ENCODE measurements at places on chromosomes 11 and 22.

- DNase-seq = no peak
These were observed 77.0 kb downstream of the RAB38 start for GRCh38 chr11:88098289-88098688.

DNA sequence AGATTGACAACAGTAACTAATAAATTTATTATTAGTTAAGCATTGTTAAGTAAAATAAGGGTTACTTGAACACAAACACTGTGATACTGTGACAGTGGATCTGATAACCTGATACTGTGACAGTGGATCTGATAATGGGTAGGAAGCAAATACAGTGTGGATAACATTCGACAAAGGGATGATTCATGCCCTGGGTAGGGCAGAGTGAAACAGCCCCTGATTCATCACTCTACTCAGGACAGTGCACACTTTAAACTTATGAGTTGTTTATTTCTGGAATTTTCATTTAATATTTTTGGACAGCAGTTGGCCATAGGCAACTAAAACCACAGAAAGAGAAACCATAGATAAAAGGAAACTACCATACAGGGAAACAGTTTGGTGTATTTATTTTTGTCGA lies 60.8 kb upstream of the CTSC start:
- no peak for DNase-seq

DNA sequence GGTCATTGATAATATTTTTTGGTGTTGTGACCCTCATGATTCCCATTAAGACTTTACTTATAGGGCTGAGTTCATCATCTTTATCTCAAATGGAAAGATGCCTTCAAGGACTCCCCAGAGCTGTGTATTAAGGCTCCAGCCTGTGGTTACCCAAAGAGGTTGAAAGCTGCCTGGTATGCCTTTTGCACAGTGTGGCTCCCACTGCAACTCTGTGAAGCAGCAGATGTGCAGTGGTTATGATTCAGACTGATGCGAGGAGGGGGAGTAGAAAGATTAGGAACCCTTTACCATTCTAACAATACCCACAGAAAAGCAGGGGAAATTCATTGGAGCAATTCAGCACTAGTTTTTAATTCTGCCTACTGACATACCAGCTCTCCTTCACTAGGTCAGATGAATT lies 560.0 kb downstream of the INSC start:
- DNase-seq = no peak

DNA sequence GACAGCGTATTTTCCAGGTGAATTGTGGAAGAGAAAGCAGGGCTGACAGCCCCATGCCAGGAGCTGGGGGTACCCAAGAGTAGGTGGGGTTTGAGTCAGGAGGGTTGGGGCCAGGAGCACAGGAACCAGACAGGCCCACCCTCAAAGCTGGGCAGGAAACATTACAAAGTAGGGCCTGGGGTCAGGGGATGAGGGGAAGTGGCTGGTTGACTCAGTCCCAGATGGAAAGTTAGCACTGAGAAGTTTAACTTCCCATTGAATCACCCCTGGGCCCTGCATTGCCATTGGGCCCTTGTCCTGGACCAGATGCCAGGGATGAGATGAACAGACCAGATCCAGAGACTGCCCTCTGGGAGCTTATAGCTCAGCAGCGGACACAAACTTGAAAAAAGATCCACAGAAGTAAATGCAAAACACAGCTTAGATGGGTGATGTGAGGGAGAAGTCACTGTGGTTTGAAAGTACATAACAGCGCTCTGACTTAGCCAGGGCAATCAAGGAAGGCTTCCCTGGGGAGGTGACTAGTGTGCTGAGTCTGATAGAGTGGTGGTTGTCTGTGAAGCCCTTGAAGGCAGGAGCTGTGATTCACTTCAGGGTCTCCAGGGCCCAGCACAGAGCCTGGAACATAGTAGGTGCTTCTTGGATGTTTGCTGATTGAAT lies 2.2 kb downstream of the MAFF start:
- no peak for DNase-seq

DNA sequence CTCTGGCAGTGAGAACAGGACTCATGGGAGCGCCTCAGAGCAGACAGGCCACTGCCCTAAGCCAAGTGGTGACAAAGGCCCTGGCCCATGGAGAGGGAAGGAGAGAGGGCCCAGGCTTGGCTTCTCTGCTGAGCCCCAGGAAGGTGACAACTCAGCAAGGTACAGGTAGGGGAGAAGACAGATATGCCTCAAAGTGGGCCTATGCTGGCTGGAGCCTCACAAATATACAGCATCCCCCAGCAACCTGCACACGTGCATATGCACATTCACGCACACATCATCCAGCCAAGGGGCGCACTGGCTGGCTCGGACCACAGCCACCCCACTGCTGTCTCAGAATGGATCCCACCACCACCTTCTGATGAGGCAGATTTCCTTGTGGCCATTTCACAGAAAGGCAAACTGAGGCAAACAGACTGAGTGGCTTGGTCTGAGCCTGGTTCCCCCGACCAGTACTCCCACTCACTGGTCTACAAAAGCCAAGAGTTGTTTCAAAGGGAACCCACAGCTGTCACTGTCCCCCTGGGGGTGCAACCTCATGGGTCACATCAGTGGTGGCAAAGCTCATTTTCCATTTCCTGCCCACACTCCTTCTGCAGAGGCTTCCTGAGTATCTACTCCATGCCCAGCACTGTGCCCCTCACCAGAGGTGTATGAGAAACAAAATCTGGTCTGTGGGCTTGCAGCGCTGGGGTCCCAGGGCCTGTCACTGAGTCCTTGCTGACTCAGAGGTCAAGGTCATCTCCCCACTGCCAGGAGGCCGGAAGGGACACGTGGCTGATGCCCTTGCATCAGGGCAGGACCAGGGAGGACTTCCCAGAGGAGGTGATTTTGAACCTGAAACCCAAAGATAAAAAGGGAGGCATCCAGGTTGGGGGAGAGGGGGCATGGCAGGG lies 67.3 kb upstream of the PRR5 start:
- no peak for DNase-seq

DNA sequence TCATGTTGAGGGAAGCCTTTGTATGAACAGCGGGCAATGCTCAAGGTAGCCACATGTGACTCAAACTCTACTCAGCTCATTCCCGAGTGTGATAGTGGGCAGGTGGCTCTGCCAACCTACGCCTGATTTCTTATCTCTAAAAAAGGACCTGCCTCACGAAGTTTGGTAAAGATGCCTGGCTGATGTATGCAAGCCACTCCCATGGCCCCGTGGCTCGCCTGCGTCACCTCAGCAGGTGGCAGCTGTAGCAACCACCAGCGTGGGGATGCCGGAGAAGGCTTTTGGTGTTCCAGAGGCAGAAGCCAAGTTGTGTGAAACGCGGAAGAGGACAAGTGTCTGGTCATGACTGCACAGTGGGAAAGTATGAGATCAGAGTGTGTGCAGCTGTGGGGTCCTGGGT lies 5.4 kb downstream of the FADS2 start:
- DNase-seq = no peak

- DNase-seq = no peak
These were observed 154.5 kb upstream of the C11orf87 start for GRCh38 chr11:109267293-109268095.

GRCh38 chr22:44860311-44860710 lies 107.9 kb downstream of the ARHGAP8 start:
- DNase-seq = no peak

- no peak for DNase-seq
These were observed 393.5 kb downstream of the TENM4 start for GRCh38 chr11:79047321-79047720.

GRCh38 chr22:50415426-50415825 lies 59.4 kb downstream of the SBF1 start:
- DNase-seq = no peak

GRCh38 chr11:3095712-3096361 lies 38.6 kb upstream of the CARS1 start:
- DNase-seq = no peak

- no peak for DNase-seq
These were observed 32.3 kb upstream of the TSPAN18 start for GRCh38 chr11:44694443-44694842.

DNA sequence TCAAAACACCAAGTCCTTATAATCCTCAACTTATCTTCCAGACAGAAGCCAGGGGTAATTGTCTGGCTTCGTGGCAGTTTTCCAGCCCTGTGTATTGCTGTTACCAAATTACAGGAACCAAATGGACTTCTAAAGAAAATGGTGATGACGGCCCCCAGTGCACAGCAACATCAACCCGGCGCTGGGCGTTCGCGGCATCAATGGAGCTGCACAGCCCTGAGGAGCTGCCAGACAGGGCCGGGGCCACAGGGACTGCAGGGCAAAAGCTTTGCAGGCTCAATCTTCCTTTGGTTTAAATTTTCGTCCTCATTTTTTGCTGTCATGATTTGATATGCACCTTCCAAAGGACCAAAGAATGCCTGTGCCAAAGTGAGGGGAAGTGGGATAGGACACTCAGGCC lies 292.5 kb downstream of the BRD1 start:
- DNase-seq = no peak

- DNase-seq = no peak
These were observed 10.6 kb downstream of the WNT7B start for GRCh38 chr22:45966320-45966894.

GRCh38 chr11:63551091-63551888 lies 11.9 kb downstream of the PLAAT2 start:
- DNase-seq = no peak

GRCh38 chr11:61976420-61976800 lies 9.0 kb upstream of the FTH1 start:
- DNase-seq = no peak

GRCh38 chr11:119708384-119708783 lies 20.6 kb downstream of the NECTIN1 start:
- no peak for DNase-seq
